ENCODE measurements at places on chromosomes 2 and 18.

- no peak for DNase-seq
Measured at GRCh38 chr2:158718196-158718585, 76.9 kb upstream of the DAPL1 start.

GRCh38 chr18:26356045-26356785 lies 130.0 kb downstream of the TAF4B start:
- DNase-seq = no peak

DNA sequence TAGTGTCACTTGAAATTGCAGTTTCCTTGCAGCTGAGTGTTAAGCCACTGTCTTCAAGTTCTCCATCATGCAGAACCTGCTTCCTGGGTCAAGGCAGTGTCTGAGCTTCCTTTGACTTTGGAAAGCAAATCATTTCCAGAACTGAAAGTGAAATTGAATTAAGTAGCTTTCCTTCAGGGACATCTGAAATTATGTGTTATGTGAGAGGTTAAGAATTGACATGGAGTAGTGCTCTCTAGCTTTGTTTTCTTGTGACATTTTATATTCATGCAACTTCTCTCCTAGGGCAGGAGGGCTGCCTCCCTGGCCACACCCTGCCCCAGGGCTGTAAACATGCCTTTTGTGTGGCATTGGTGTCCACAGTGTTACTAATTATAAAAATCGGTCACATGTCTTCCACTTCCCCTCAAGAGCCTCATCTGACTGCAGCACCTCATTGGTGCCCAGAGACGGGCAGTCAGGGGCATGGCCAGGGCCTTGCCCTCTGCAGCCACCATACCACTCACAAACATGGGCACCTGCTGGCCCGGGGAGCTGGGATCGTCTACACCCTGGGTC lies 14.4 kb downstream of the RAB12 start:
- DNase-seq = no peak

DNA sequence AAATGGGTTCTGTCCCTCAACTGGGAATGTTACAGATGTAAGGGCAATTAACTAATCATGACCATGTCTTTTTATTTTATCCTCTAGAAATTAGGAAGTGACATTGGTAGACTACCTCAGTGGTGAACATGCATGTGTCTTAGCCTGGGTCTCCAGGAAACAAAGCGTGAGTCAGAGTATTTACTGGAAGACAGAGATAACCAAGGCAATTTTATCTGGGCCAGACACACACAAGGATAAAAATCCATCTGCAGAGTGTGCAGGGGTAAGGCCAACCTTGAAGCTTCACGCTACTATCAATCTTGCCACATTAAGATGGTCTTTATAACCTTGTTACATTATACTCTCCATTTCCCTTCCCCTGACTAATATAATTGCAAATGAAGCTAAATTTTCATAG lies 487.5 kb downstream of the SUCLG1 start:
- no peak for DNase-seq

GRCh38 chr2:3692375-3692774 lies 11.0 kb upstream of the DCDC2C start:
- peak; percentile 53 for DNase-seq

Data from eye (tissue), 1 donor.